Stimulated activated CD8-positive, alpha-beta memory T cell treated with anti-CD3 and anti-CD28 coated beads, Interleukin-4, amount 100 ng/mL, for 24 hours (primary cell): ENCODE measurements at places on chromosomes 3 and 15.
A peak's percentile ranks its signal among the peaks of the same experiment; 100 is the strongest.

- DNase-seq: no peak
These were observed 75.8 kb downstream of the ZPLD1 start for GRCh38 chr3:102510663-102511062.

GRCh38 chr3:150142936-150143335 is 172.2 kb upstream of the PFN2 start:
- no peak for DNase-seq

DNA sequence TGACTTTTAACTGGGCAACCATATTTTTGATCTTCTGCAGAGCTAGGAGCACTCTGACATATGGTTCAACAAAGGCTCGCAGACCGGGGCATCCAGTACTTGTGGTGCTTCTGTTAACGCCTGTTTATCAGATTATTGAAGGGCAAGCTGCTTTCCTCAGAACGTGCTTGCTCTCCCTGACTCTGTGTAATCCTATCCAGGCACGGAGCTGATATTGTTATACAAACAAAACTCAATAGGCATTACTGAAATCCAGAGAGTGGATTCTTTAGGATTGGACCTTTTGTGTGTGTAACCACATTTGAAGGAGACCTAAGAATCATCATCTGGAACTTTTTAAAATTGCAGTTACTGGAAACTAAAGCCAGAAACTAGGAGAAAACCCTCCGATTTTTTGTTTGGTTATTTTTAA is 246.5 kb downstream of the PTPRG start:
- no peak for DNase-seq

GRCh38 chr3:5465183-5465582 is 277.7 kb downstream of the EDEM1 start:
- no peak for DNase-seq

- DNase-seq: no peak
These were observed 57.3 kb downstream of the ARNT2 start for GRCh38 chr15:80461356-80462095.

- DNase-seq: no peak
These were observed 204.1 kb downstream of the STXBP5L start for GRCh38 chr3:121111914-121112612.

DNA sequence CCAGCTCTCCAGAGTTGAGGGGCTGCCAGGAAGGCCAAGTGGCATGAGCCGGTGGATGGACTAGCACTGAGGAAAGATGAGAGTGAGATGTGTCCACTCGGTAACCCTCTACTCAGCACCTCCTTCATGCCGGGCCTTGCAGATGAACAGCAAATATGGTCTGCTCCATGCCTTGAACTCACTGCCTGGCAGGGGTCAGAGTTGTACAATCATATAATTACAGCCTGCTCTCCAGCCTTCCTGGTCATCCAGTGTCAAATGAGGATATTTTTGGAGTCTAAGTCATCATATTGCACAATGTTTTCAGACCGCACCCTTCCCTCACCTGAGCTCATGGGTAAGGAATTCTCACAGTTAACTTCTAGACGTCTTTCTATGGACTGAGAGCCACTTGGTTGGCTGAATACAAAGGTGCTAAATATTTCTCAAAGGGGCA is 4.9 kb downstream of the MGLL start:
- no peak for DNase-seq

DNA sequence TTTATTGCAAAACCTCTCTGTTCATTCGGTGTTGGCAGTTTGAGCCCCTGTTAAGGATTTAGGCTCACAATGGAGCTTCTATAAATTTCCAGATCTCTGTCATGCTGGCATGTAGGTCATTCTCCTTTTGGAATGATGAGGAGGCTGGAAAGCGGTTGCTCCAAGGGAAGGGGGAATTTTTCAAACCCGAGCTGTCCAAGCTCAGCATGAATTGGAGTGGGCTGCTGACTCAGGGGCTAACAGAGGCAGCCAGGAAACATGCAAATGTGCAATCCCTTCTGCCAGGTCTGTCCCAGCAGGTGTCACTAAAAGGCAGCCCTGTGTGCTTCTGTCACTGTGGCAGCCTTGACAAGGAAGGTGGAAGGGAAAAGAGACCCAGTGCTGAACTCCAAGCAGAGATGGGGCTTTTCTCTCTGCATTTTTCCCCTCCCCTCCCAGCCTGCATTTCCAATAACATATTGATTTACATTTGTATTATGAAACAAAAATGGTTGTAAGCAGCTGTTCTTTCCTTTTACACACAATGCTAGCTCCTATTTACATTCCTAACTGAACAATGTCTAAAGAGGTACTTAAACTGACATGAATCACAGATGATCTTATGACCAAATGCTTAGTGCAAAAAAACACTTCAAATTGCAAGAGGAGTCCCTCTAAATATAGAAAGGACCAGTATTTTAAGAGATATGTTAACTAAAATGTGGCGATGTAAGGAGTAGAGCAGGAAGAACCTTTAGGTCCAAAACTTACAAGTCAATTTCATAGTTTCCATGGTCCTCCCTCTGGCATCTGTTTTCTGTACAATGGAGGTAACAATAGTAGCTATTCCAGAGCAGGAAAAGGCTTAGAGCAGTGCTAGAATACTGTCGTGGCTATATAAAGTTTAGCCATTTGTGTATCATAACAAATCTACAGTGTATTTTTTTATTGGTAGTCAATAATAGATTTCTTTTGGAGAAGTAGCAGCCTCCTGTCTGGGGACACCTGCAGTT is 84.5 kb upstream of the ATP10A start:
- no peak for DNase-seq

- no peak for DNase-seq
These were observed 55.8 kb upstream of the DGKG start for GRCh38 chr3:186417791-186418190.

DNA sequence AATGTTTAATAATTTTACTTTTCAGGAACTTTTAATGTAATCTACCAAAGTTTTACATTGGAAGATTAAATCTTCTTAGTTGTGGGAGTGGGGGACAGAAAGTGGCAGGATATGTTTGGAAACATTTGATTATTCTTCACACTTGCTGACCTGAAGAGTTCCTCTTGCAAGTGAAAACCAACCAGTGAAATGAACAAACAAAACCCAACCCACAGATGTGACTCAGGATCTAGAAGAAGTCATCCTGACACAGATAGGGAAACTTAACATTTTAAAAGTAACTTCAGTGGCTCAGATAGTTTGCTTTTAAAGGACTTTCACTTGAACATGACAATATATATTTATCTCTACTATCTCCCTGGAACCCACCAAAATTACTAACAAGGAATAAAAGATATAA is 55.4 kb downstream of the ASTE1 start:
- DNase-seq: no peak

GRCh38 chr3:24363242-24363641 is 131.4 kb downstream of the THRB start:
- DNase-seq: no peak

GRCh38 chr3:189202583-189202982 is 30.8 kb downstream of the TPRG1 start:
- DNase-seq: no peak

GRCh38 chr3:72177075-72178050 is 392.4 kb upstream of the PROK2 start:
- DNase-seq: peak; percentile 7

- DNase-seq: no peak
These were observed 8.9 kb upstream of the SEMA6D start for GRCh38 chr15:47708161-47708980.

DNA sequence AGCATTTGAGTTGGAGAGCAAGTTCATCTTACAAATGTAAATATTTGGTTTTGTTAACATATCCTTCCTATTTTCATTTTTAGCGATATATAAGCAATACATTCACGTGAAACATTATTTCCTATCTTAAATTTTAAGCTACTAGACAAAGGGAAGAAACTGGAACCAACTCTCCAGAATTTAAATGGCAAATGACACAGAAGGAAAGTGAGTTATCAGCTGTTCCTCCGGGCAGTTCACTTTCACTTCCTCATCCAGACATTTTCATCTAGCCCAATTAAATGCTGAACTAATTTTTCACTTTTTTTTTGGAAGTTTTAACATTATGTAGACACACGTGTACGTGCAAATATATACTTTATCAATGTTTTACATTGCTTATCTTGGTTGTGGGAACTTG is 58.7 kb downstream of the MORC1 start:
- DNase-seq: no peak

GRCh38 chr15:66461917-66462316 is 35.6 kb downstream of the SNAPC5 start:
- no peak for DNase-seq

DNA sequence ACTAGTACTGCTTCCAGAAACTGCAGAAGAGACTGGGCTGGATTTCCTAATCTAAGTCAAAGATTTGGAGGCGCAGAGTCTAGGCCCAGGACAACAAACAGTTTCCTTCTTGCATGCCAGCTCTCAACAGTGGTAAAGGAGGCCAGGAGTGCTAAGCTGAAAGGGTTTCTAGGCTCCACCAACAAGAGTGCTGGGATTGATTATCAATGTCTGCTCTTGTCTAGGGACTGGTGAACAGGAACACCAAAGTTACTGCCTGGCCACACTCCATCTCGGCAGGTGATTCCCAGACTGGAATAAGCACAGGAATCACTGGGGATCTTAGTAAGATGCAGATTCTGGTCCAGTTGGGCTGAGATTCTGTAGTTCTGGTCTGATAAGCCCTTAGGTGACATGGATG is 22.8 kb upstream of the FGD5 start:
- no peak for DNase-seq

GRCh38 chr3:4350789-4351163 is 47.6 kb downstream of the SETMAR start:
- no peak for DNase-seq

DNA sequence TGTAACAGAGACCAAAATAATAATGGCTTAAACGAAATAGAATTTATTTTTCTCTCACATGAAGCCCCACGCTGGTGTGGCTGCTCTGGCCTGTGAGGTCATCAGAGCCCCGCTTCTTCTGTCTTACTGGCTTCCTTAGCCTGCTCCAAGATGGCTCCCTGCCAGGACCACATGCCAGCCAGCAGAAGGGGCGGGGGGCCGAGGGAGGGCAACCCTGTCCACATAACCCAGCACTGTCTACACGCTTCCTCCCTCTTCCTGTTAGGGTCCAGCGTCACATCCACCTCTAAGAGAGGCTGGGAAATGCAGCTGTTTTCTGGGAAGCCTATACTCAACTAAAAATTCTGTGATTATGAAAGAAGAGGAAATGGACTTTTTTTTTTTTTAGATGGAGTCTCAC is 107.9 kb upstream of the DLG1 start:
- DNase-seq: no peak

GRCh38 chr3:50454481-50455070 is 48.9 kb downstream of the CACNA2D2 start:
- no peak for DNase-seq

- no peak for DNase-seq
These were observed 43.2 kb downstream of the P3H2 start for GRCh38 chr3:190077395-190078045.

- DNase-seq: no peak
These were observed 7.0 kb upstream of the UBE2Q2 start for GRCh38 chr15:75835990-75836958.

DNA sequence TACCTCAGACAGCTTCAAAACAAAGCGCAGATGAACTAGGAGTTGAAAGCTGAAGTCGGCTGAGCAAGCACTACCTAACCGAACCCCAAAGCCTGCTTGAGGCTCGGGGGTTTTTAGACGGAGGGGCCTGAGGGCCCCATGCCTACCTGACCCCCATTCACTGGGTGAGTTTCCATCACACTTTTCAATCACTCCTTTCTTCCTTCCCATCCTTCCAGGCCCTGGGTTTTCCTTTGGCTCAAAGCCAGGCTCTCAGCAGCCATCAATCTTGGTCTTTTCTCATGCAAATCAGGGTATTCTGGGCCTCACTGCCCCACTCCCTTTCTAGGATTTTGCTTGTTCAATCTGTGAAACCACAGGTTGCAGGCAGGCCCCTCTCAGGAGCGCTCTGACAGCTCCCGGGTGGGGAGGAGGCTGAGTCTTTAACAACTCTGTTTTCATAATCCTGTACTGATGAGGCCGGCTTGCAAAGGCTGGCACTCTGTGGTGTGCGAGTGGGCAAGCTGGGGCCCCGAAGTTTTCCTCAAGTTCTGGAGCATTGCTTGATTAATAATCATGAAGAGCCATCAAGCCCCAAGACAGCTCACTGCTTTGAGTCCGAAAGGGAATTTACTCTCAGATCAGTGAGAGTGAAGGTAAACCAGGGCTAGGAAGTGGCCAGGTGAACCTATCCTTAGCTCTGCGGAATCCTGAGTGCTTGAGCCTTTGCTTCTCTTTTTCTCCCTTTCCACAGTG is 97.6 kb downstream of the FRMD4B start:
- DNase-seq: peak; percentile 31
